Stomach (tissue), 19 donors: ENCODE measurements at places on chromosomes 12 and 14.

DNA sequence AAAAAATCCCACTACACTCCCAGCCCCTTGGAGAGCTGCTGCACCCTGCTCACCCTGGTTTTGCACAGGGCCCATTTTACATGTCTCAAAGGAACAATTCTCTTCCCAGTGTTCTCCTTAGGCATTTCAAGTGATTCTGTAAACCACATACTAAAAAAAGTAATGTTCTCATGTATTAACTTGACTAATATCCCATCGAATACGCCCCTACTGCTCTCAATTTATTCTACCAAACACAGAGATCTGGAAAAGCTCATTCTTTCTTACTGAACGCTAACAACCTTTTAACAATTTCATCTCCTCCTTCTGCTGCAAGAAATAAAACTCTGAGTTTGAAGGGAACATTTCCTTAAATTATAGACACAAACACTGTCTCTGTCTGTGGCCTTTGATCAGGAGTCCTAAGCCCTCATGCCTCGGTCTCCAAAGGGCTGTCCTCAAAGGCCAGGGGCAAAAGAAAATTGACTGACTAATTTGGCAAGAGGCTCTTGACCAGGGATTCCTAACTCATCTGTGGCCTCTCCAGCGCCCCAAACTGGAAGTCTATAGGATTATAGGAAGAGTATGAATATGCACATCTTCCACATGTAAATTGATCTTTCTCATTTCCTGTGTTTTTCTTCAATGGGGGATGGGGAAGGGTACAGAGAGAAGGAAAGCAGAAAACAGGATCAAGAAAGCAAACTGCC is 17.1 kb upstream of the TSPAN11 start:
- no peak for DNase-seq

- peak; percentile 61 for DNase-seq
Observed at GRCh38 chr12:21939435-21939834, 1.8 kb downstream of the ABCC9 start.

DNA sequence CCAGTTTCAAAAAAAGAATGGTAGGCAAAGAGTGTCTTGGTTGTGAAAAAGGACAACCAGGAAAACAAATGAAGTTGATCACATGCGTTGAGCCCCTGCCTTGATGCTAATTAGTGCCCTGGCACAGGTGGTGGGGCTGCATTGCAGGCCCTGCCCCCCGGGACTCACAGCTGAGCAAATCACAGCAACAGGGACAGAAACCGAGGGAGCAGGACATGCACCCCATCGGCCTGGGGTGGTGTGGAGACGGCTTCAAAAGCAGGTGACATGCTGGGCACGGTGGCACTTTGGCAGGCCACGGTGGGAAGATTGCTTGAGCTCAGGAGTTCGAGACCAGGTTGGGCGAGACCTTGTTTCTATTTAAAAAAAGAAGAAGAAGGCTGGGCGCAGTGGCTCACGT is 1.1 kb upstream of the PAPLN start:
- DNase-seq = no peak

- no peak for DNase-seq
Observed at GRCh38 chr14:24712909-24713308, 78.9 kb upstream of the GZMB start.

GRCh38 chr12:121003650-121004049 is 12.6 kb downstream of the C12orf43 start:
- DNase-seq = peak; percentile 61

DNA sequence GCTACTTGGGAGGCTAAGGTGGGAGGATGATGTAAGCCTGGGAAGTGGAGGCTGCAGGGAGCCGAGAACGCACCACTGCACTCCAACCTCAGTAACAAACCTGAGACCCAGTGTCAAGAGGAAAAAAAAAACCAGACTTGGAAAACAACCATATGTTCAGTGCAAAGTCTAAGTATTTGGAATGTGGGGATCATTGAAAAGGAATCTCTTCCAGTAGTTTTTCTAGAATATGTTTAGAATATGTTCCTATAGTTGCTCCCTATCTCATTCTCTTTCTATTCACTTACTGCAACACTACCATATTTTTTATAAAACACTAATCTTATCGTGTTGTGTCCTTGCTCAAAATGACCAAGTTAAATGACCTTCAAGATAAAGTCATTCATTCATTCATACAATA is 423.5 kb upstream of the SOX5 start:
- no peak for DNase-seq

- DNase-seq = no peak
Observed at GRCh38 chr12:67780580-67781084, 132.1 kb downstream of the DYRK2 start.

- peak; percentile 67 for DNase-seq
Observed at GRCh38 chr12:6367065-6367968, 8.0 kb downstream of the SCNN1A start.

DNA sequence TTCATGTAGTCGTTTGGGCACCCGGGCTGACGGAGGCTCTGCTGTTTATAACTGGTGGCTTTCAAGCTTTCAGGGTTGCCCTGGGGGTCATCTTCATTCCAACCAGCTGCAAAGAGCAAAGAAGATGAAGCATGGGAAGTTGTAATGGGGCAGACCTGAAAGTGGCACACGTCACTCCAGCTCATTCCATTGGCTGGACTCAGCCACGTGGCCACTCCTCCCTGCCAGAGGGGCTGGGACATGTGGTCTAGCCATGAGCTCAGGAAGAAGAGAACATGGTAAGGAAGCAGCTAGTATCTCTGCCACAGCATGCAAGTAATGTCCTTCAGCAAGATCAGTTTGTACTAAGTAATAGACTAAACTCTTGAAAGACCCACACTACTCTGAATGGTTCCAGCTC is 51.7 kb upstream of the FERMT2 start:
- DNase-seq = no peak
